ENCODE measurements at places on chromosomes 16 and 17.

GRCh38 chr16:85036236-85037049 lies 8.8 kb downstream of the KIAA0513 start:
- DNase-seq = no peak

DNA sequence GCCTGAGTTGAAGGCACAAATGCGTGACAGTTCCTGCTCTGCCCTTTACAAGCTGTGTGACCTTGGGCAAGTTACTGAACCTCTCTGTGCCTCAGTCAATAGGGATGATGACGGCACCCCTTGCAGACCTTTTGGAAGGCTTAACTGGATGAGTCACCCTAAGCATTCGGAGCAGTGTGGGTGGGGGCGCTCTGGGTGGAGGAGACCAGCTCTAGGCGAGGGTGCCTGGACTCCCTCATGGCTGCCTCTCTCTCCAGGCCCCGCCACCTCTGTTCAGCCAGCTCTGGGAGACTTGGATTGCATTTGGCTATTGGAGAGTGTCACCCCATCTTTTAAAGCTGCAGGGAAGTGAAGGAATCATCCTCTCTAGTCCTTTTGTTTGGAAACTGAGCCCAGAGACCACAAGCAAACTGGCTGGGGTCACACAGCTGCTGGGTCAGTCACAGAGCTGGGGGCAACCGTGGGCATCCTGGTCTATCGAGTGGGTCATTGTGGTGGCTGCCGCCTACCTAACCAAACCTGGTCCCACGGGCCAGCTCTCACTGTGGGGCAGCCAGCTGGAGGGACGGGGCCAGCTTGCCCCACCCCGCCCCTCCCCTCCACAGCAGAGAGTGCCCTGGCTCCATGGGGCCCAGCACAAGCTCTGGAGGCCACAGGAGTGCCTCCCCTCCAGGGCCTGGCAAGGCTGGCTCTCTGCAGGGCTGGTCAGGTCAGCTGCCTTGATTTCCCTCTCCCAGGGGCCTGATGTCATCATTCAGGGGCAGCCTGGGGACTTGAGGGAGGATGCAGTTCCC lies 20.2 kb upstream of the GSE1 start:
- no peak for DNase-seq

- no peak for DNase-seq
Measured at GRCh38 chr16:30376461-30376902, 1.9 kb downstream of the MYL11 start.

DNA sequence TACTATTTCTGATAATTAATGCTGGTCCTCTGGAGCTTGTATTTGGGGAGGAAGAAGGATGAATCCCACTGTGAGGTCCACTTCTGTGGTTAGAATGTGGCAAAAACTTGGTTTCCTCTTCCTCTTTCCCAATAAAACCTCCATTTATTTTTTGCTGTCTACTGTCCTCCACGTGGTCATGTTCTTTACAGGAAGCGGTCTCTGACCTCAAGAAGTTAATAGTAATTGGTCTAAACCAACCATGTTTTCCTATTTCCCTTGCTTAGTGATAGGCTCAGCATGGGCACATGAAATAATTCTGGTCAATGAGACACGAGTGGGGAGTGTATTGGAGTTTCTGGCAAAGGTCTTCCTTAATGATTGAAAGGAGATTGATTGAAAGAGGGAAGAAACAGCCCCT lies 33.9 kb downstream of the CHP2 start:
- no peak for DNase-seq

DNA sequence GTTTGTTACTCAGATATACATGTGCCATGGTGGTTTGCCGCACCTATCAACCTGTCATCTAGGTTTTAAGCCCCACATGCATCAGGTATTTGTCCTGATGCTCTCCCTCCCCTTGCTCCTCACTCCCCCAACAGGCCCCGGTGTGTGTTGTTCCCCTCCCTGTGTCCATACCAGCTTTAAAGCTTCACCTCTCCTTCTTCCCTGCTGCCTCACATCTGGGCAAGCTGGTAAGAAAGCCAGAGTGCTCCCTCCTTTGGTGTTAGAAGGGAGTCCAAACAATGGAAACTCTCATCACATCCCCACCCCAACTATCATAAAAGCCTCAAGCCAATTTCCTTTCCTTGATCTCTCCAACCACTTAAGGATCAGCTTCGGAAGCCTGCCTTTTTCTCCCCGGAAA lies 1115.6 kb upstream of the GOT2 start:
- DNase-seq = no peak

DNA sequence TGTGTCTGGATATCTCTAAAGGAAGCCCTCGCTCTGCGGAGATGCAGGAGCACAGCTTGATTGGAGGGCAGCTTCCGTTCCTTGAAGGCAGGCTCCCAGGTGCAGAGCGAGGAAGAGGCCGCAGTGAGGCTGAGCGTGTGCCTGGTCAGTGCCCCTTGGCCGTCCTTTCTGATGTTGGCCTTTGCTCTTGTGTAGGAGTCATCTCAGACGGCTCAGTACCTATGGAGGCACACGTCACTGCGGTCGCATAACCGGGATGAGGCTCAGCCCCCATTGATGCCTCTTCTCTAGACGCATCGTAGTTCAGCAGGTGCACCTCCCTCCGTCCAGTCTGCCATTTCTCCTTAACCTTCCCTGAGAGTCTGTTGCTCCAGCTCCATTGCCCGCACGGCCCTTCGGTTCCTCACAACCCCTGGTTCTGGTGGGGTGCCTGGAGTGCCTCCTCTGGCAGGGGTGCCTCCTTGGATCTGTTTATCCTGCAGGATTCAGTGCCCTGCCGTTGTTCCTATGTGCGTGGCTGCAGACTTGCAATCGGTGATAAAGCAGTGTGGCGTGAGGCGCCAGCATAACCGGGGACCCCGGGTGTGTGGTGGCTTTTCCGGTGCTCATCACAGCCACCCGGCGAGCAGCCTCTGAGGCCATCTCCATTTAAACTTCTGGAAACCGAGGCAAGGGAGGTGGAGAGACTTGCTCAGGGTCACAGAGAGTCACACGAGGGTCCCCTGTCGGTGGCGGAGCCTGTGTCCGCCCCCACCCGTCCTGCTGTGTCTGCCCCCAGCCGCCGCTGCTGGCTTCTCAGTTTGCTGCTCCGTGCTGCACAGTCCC lies 188.8 kb upstream of the CHMP6 start:
- no peak for DNase-seq

DNA sequence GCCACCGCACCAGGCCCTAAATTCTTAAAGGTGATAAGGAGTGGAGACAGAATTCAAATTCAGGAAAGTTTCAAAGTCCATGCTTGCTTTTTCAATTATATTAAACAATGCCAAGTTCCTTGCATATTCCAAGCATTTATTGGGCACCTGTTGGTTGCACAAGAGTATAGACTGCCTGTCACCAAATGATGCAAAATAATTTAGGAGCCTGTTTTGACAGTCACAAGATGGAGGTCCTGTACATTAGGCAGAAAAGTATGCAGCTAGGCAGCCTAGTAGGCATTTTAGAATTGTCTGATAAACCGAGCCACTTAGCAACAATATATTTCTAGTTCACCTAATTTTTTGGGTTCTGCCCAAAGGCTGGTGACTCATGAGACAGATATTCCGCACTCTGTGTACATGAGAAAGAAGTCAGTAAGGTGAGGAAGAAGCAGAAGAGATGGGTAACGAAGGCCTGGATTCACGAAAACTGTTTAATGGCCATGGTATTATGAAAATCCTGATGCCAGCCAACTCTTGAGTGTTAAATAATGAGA lies 7.3 kb downstream of the ACACA start:
- DNase-seq = no peak

DNA sequence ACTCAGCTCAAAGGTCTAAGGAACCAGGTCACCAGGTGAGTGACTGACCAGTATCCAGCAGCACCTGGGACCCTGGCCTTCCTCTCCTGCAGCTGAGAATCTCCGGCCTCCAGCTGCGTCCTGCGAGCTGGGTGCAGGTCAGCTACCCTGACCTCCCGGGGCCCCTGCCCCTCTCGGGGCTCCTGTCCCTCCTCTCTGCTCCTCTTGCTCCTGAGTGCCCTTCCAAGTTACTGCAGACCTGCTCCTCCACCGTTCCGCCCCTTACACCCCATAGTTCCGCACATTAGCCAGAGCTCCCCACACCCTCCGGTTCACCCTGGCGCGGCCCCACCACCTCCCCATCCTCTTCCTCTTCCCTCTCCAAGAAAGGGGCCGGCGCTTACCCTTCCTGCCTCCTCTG lies 10.6 kb downstream of the FOXJ1 start:
- DNase-seq = no peak

GRCh38 chr17:51016099-51016498 lies 104.6 kb downstream of the SPAG9 start:
- DNase-seq = no peak

- DNase-seq = no peak
Measured at GRCh38 chr16:19499006-19499405, 22.9 kb downstream of the GDE1 start.

DNA sequence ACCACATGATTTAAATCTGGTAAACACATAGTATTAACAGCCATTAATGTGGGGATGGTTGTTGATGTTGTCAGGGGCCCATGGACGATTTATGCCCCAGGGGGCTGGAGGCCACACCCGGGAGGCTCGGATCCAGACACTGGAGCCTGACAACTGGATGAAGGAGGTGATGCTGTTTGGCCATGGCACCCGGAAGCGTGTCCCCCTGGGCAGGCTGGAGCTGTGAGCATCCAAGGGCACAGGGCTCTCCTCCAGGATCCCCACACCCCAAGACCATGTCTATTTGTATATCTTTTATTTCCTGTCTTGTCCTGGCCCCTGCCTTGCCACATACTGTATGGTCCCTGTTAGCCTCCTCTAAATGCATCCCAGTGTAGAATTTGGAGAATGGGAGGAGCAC lies 4.6 kb downstream of the RSAD1 start:
- no peak for DNase-seq

GRCh38 chr17:34363183-34363661 lies at the start of gene CCL1:
Gene CCL1, minus strand, starts transcription at chr17:34363233. Its CDS starts 72 bp downstream, at chr17:34363161.
- DNase-seq = no peak

- no peak for DNase-seq
Measured at GRCh38 chr16:85484347-85485300, 128.5 kb upstream of the GSE1 start.

GRCh38 chr16:81204798-81205680 lies 33.5 kb upstream of the BCO1 start:
- DNase-seq = peak; percentile 29

GRCh38 chr17:17783825-17784656 lies 52.7 kb downstream of the SREBF1 start:
- DNase-seq = peak; percentile 42

- DNase-seq = no peak
Measured at GRCh38 chr16:53045341-53046220, 7.1 kb downstream of the CHD9NB start.

DNA sequence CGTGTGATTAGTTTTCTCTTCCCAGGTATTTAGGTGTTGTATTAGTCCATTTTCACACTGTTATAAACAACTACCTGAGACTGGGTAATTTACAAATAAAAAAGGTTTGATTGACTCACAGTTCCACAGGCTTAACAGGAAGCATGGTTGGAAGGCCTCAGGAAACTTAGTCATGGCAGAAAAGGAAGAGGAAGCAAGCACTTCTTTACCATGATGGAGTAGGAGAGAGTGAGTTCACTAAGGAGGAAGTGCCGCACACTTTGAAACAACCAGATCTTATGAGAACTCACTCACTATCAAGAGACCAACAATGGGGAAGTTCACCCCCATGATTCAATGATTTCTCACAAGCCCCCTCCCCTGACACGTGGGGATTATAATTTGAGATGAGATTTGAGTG lies 1343.7 kb upstream of the GOT2 start:
- DNase-seq = no peak

- no peak for DNase-seq
Measured at GRCh38 chr16:19291475-19291874, 5.9 kb downstream of the CLEC19A start.

- no peak for DNase-seq
Measured at GRCh38 chr17:71881581-71881980, 239.2 kb upstream of the SOX9 start.

GRCh38 chr17:76063875-76064546 lies 8.3 kb downstream of the SRP68 start:
- no peak for DNase-seq

DNA sequence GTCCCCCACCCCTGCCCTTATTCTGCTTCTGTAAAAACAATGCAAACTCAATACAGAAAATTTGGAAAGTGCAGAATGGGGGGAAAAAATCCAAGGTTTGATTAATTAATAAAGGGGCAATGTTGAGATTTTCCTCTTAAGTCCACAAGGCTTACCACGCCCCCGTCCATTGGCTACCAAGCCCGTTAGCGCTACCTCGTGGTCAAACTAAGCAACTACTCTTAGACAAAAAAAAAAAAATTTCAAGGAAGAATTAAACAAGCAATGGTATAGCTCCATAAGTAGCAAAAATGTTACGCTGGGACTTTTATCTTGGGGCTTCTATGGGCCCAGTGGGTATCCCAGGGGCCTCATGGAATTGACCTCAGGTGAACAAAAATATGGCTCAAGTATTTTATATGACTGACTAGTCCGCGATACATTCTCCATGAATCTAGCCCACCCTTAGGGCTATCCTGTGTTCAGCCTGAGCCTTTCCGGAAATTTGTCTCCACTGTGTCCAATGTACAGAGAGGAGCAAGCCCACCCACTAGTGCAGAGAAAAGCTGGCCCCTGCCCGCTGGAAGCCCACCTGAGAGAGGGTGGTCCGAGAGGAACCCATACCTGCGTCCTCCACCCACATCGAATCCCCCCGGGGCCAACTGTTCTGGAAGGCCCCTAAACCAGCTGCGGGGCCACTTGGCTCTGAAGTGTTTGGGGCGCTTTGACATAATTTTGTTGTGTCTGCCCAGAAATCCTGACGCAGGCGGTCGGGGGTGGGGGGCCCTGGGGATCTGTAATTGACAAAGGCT lies 19.1 kb upstream of the TEX2 start:
- DNase-seq = peak; percentile 67

GRCh38 chr17:17354560-17355349 lies 51.6 kb downstream of the NT5M start:
- peak; percentile 79 for DNase-seq

- DNase-seq = no peak
Measured at GRCh38 chr17:77662833-77663232, 295.7 kb upstream of the TNRC6C start.

DNA sequence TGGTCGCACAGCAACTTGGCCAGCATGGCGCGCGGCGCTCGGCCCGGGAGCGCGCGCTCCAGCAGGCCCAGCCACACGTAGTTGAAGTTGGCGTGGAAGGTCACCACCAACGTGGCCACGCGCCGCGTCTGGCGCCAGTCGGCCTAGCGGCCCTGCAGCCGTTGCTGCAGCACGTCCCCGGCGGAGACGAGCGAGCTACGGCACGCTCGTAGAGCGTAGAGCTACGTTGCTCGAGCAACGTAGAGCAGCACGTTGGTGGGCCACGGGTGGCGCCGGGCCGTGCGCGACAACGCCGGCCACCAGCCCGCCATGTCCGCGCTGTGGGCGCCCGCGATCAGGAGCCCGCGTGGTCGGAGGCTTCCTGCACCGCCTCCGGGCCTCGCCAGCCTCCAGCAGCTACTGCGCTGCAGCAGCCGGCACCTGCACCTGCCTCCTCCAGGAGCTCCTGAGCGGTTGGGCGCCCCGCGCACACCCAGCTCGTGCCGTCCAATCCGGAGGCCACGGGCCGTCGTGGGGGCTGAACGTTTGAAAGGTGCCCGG lies 13.4 kb upstream of the SULT1A1 start:
- no peak for DNase-seq

GRCh38 chr17:39963829-39964228 lies 1.0 kb downstream of the GSDMA start:
- DNase-seq = no peak

GRCh38 chr17:37107406-37108083 lies 158.8 kb downstream of the AATF start:
- DNase-seq = no peak

- DNase-seq = no peak
Measured at GRCh38 chr17:62925267-62925836, 40.7 kb upstream of the TANC2 start.

GRCh38 chr16:2238838-2239675 lies 2.8 kb downstream of the DNASE1L2 start:
- no peak for DNase-seq

Measured in endothelial cell (in vitro differentiated cells).